ENCODE measurements at places on chromosomes 7 and 10. TPM values are rescaled to one million over a fixed set of nuclear protein-coding genes. Genes with fewer than 3 reads are reported as not detected.

The FBXL15 gene
- total RNA-seq, result 21.0 TPM

The EBLN1 gene
- not detected for total RNA-seq

DNA sequence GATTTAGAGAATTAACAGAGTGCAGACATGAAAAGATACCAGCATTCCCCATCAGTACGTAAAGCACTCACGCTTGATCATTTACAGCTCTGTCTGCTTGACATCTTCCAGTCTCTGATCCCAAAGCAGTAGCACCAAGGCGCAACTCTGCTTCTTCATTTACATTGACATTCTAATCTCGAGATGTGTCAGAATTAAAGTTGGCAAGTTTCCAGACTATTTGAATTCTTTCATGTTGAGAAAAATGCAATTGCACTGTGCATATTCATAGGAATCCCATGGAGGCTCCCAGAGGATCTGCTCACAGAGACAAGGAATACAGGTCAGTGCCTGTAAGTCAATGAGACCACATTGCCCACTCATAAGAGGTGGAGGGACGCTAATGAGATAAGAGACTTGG lies 183.9 kb downstream of the LRRN3 start:
- DNase-seq, result no peak
- H3K27ac ChIP-seq, result no peak overlapping the region
- no peak overlapping the region for H3K4me3 ChIP-seq
- H3K4me1 ChIP-seq, result no peaks in the 10 kb centered on the region
- no peaks in the 10 kb centered on the region for H3K27me3 ChIP-seq
- H3K36me3 ChIP-seq, result no peaks in the 10 kb centered on the region

DNA sequence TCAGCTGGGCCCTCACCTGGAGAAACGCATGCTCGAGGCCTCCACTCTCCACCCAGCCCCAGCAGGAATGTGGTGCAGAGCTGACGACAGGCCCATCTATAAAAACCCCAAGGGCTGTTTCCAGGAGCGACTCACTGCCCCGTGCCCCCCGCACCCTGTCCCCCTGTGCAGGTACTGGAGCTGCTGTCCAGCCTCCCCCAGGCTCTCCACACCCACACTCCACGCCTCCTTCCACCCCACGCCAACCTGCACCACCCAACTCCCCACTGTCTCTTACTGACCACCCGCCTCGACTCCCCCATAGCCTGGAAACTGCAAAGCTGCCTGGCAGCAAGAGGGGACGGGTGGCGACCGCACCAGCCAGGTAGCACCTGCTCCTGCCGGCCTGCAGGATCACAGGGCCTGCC lies 43.3 kb downstream of the DIP2C start:
- no peaks in the 10 kb centered on the region for H3K36me3 ChIP-seq
- H3K27me3 ChIP-seq, result no peaks in the 10 kb centered on the region
- no peak overlapping the region for H3K27ac ChIP-seq
- no peaks in the 10 kb centered on the region for H3K4me1 ChIP-seq
- H3K4me3 ChIP-seq, result no peak overlapping the region

The LIPA gene
- 49.9 TPM for total RNA-seq

DNA sequence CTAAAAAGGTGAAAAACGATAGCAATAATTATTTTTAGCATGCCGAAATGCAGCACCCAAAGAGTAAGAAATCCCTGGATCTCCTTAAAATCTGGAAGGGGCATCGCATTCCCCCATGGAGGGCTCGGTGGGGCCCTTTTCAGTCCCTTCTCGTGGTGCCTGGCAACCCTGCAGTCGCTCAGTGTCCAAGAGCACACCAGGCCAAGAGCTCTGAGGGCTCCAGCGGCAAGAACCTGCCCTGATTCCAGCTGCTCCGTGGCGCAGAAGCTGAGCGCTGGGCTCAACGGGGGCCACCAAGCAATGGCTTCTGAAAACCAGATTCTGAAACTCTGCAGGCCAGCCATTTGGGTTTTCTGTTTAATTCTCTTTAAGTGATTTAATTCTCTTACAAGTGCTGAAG lies 131.2 kb downstream of the PRKAG2 start:
- H3K4me1 ChIP-seq, result peaks cover 19% of the 10 kb centered on the region
- H3K4me3 ChIP-seq, result no peak overlapping the region
- no peaks in the 10 kb centered on the region for H3K36me3 ChIP-seq

DNA sequence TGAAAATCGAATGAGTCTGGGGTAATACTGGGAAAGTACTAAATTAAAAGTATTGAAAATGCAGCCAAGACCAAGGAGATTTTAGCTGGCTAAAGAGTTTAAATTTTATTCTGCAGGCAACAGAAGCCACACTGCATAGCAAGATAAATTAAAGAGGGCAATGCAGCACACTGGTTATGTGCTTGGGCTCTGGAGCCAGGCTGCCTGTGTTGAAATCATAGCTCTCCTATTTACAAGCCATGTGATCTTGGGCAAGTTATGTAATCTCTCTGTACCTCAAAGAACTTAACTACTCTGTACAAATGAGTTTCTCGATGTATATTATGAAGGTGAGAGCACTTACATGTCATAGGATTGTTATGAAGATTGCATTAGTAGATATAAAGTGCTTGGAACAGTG lies 9.9 kb downstream of the SLC25A13 start:
- DNase-seq, result no peak
- no peak overlapping the region for H3K27ac ChIP-seq
- no peaks in the 10 kb centered on the region for H3K27me3 ChIP-seq
- H3K36me3 ChIP-seq, result no peaks in the 10 kb centered on the region
- H3K4me1 ChIP-seq, result no peaks in the 10 kb centered on the region

DNA sequence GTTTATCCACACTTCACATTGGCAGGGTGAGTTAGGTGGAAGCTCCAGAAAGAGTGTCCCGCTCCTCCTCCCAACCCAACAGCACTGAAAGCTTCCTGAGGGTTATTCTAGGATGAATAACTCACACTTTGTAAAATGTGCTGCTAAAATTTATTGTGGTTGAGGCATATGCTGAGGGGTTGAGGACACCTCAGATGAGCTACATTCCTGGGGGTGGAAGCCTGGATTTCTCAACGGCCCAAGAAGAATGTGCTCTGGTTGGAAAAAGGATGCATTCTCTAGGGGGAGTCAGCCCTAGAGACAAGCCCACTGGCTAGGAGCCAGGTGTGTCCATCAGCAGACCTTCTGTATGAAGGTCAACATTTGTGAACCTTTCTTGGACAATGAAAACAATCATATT lies 91.5 kb upstream of the PDE1C start:
- no peak overlapping the region for H3K4me3 ChIP-seq
- no peak overlapping the region for H3K27ac ChIP-seq
- DNase-seq, result no peak
- no peaks in the 10 kb centered on the region for H3K36me3 ChIP-seq
- H3K27me3 ChIP-seq, result no peaks in the 10 kb centered on the region
- no peaks in the 10 kb centered on the region for H3K4me1 ChIP-seq

Data from naive thymus-derived CD4-positive, alpha-beta T cell (primary cell).